Upper lobe of left lung (tissue), 6 donors: ENCODE measurements at places on chromosomes 2 and 18.

DNA sequence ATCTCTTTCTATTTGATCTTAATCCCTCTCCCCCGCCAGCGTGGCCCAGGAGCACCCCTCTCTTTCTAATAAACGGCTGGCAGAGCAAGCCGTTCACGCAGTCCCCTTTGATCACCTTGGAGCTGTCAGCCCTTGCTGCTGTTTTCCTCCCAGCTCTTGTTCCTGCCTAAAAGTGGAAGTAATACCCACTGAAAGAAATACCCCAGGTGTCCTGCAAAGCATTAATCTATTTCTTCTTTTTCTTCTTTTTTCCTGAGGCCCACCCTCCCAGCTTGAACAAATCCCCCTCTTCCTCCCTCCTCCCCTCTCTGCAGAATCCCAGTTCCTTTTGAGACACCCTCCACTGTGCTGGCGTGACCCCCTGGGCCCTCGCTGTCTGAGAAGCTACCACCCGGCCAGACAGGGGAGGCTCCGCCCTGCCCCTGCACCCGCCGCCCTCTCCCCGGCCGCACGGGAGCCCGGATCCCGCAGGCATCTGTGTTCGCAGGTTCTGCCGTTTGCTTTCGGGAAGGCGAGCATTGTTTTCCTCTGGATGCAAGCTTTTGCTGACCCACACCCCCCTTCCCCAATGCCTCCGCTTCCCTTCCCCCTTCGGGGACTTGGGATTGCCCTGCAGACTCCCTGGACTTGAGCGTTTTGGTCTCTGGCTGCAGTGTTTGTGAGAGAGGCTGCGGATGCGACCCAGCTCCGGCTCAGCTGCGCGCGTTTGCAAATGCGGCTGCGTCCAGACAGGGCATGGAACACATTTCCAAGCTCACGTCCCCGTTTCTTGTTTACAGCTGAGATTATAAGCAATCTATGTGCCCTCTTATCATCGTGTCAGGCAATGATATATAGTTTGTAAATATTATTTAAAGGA, 631.5 kb downstream of the NYAP2 start:
- peak; percentile 63 for DNase-seq

- DNase-seq, result no peak
These were observed 40.3 kb downstream of the RRM2 start for GRCh38 chr2:10162586-10163497.

- no peak for DNase-seq
These were observed 65.9 kb upstream of the WIPF1 start for GRCh38 chr2:174663550-174663949.

- DNase-seq, result no peak
These were observed 36.7 kb downstream of the SLC9A4 start for GRCh38 chr2:102509749-102510148.

GRCh38 chr18:55406451-55406991, 181.5 kb downstream of the TCF4 start:
- DNase-seq, result no peak

- DNase-seq, result no peak
These were observed 328.2 kb upstream of the MEX3C start for GRCh38 chr18:51525453-51526225.

GRCh38 chr2:65499216-65499615, 66.8 kb upstream of the SPRED2 start:
- no peak for DNase-seq

GRCh38 chr2:240403396-240404104, 31.9 kb upstream of the GPC1 start:
- peak; percentile 56 for DNase-seq

- DNase-seq, result no peak
These were observed 243.8 kb downstream of the BABAM2 start for GRCh38 chr2:28134262-28134812.

GRCh38 chr18:49834258-49834657, 20.9 kb upstream of the ACAA2 start:
- DNase-seq, result no peak

DNA sequence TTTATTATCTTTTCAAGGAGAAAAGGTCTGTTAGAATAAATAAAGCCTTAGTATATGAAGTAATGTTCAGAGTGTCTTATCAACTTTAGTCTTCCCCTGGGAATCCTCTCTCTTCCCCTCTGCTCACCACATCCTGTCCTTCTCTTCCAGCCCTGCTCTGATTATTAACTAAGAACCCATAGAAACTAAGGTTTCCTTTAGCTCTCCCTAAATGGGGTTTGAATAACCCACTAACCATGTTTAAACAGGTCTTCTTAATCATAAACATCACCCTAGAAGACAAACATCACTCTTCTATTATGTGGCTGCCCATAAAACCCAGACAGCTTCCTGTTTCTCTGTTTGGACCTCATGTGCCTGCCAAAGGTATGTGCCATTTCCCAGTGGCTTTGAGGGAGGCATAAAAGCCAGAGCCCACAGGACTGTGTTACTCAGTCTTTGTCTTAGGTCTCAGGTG, 50.1 kb downstream of the SLC14A1 start:
- no peak for DNase-seq

DNA sequence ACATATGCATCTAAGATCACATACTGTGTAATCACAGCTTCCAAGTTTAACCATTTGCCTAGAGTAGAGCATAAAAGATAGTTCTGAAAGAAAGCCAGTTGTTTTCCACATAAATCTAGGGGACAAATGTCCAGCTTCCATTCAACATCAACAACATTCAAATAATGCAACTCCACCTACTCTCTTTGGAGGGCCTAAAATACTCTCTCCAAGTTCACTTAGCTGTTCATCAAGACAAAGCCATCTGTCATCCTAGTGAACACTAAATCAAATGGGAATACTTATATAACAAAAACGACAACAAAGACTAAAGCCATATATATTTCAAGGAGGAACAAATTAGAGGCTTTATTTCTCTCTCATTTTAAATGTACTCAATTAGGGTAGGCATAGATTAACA, 221.5 kb upstream of the CDH2 start:
- no peak for DNase-seq

GRCh38 chr2:165804719-165805118, 10.7 kb upstream of the GALNT3 start:
- no peak for DNase-seq

- no peak for DNase-seq
These were observed 86.7 kb downstream of the BCL2 start for GRCh38 chr18:63232826-63233225.

DNA sequence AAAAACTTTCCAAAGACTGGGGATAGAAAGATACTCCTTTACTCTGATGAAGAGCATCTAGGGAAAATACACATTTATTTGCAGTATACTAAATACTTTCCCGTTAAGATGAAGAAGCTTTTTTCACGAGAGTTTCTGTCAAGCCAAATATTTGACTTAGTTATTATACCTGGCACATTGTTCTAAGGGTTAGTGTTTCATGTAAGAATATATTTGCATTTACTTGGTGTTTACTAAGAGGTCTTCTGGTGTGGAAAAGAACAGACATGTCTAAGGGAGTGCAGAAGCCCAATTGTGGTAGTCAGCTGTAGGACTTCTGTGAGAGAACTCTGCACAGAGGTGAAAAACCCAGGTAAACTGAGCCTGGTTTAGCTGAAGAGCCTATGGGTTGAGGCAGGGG, 457.6 kb upstream of the SOX11 start:
- no peak for DNase-seq

DNA sequence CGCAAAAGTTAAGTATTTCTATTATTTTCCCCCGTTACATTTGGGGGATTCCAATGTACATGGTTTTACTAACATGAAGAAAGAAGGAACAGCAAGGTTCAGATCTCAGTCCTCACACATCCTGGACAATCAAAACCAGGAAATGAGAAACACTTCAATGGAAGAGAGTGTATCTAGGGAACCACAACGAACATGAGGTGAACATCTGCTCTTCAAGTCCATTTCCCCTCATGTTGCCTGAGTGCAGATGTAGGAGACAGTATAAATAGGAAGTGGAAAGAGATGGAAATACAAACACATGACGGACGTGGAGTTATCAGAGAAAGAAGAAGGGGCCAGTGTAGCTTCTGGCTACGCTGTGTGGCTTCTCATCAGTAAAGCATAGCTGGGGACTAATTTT, 52.6 kb downstream of the CHN1 start:
- DNase-seq, result no peak

DNA sequence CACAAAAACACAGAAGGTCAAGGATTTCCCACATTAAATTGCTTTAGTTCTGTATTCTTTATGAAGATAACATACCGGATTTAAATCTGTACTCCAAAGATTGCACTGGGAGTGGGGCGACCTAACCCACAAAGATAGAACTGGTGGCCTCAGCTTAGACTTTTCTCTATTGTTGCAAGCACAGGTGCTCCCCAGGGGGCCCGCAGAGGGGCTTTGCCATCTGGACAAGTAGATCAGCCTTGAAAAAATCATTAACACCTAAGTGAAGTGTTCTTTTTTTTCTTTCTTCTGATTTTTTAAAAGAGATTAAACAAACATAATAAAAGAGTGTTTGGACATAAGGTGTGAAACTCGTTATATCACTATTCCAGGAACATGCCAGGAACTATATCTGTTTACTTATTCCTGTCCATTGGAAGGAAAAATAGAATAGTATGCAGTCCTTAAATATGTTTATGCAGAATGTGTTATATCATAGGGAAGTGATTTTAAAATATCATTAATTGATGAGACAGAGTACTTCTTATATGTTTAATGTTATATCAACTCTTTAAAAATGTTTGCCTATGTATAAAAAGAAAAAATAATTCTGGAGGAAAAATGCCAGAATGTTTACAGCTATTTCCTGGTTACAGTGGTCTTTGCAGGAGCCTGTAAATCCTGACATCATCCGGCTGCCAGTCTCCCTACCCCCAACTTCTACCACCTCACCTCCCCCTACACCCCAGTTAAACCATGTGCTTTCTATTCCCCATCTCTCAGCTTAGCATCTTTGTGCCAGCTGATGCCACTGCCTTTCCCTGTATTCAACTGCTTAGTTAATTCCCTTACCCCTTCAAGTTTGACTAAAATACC, 679.2 kb downstream of the CNTNAP5 start:
- no peak for DNase-seq

GRCh38 chr18:985212-985661, 80.6 kb downstream of the ADCYAP1 start:
- DNase-seq, result no peak

DNA sequence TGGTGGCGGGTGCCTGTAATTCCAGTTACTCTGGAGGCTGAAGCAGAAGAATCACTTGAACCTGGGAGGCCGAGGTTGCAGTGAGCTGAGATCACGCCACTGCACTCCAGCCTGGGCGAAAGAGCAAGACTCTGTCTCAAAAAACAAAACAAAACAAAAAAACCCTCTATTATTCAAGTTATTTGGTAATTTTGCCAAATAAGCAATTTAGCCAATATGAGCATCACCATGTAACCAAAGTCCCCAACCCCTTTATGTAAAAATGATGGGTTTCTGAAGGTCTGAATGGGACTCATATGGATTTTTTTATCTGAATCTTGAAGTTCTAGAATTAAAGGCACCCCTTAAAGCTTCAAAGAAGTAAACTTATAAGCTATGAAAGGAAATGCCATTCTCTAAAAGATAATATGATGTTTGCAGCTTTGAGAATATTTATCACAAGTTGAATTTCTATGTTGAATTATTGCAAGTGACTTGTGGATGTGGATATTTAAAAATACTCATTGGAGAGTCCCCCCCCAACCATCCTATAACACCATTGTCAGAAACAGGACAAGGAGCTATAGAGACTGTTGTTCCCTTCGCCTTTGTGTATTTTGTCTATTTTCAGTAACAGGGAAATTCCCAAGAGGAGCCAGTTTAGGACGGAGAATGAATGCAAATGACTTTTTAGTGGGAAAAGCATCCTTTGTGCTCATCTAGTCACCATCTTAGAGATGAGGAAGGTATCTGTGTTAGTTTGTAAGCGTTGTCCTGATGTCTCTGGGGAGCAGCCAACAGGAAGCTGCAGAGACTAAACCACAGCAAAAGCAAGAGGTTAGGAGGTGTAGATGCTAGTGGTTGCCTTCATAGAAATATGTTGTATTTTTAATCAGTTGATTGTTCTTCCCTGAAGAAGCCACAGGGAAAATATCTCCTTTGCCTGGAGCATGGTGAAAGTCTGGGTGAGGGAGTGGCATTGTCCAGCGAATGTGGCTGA, 68.3 kb downstream of the TET3 start:
- DNase-seq, result no peak

DNA sequence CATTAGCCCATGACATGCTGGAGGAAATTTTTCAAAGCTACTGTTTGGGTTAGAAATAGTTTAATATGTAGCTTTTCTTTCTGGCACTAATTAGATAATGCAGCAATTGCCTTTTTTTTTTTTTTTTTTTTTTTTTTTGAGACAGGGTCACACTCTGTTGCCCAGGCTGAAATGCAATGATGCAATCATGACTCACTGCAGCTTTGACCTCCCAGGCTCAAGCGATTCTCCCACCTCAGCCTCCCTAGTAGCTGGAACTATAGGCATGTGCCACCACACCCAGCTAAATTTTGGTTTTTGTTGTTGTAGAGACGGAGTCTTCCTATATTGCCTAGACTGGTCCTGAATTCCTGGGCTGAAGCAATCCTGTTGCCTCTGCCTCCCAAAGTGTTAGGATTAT, 136.2 kb downstream of the SP100 start:
- no peak for DNase-seq

- DNase-seq, result no peak
These were observed 91.0 kb upstream of the LYPD1 start for GRCh38 chr2:132760971-132761370.

- DNase-seq, result no peak
These were observed 211.6 kb upstream of the MMADHC start for GRCh38 chr2:149799013-149799705.

GRCh38 chr2:203328760-203329540, 756 bp downstream of the ABI2 start:
- no peak for DNase-seq

GRCh38 chr2:49753344-49753985, 599.1 kb upstream of the FSHR start:
- no peak for DNase-seq

GRCh38 chr18:33833842-33834241, 255.8 kb downstream of the ASXL3 start:
- DNase-seq, result no peak

GRCh38 chr2:96875498-96876268, 5.8 kb upstream of the SEMA4C start:
- no peak for DNase-seq

DNA sequence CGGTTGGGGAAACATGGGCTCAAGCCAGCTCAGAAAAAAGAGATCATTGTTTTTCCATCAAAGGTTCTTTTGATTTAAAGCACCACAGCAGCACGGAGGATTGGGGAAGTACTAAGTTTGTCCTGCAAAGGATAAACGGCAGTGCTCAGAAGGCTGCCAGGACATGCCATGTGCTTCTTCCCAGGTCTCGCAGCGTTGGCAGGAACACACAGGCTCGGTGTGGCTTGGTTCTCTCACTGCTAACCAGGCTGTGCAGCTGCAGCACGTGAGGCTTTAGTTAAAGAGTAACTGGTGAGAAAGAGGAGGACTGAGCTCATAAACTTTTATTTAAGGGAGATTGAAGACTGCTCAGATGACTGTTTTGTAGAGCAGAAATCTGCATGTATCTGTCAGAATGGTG, 264.3 kb downstream of the TSN start:
- DNase-seq, result no peak
